ENCODE measurements at places on chromosomes 7 and 10.

DNA sequence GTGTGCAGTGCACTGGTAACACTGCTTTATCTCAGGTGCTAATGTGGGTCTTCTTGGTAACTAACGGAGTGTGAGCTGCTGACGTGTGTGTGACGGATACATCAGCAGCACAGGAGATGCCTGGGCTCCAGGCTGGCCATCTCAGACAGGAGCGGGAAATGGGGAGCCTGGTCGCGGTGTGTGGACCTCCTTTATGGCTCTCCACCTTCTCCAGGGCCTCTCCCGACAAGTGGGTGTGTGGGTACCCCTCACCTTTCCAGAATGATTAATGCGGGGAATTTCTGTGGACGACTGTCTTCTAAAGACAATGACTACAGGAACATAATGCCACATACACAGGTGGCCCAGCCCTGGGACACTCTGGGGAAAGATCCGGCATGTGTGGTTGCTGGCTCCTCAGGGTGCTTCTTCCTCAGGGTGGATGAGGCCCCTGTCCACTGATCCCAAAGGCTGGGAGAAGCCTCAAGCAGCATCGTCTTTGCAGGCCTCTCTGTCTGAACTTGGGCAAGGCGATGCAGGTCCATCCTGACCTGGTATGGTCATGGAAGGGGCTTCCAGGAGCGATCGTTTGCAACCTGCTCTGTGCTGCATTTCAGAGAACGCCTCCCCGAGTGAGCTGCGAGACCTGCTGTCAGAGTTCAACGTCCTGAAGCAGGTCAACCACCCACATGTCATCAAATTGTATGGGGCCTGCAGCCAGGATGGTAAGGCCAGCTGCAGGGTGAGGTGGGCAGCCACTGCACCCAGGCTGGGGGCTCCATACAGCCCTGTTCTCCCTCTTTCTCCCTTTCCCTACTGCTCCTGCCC, 20.3 kb upstream of the CSGALNACT2 start:
- peak; percentile 37 for DNase-seq

GRCh38 chr10:35723059-35723458, 81.0 kb upstream of the FZD8 start:
- no peak for DNase-seq

DNA sequence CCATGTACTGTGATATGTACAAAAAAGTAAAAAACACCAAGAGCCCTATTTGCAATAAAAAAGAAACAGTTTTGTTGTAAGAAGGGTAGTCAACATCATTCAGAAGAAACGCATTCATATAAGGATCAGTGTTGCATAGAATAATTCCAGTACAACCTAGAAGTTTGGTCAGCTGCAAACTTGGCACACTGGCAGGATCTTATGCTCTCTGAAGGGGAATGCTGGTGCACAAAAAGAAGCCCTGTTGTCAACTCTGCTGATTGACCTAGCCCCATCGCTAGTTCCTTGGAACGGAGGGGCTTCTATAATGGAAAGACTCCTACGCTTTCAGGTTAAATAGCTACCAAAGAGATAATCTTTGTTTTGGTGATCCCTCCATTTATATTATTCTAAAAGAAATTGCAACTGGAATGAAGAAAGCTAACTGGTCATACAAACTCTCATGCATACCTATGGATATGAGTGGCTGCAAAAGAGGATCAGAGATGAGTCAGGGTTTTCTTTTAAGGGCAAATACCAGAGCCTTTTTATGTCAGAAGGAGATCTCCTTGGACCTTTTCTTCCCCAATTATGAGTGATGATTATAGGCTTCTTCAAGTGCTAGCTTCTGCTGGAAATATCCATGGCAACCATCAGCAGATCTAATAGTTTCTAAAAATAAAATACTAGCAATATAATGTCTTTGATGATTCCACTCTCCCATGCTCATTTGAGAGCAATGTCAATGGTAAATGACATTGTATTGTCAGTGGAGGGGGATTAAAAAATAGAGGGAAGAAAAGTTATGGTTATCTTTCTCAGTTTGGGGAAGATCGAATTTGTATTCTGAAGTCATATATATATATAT, 312.4 kb upstream of the CACNA2D1 start:
- no peak for DNase-seq

- no peak for DNase-seq
These were observed 4.4 kb downstream of the UNCX start for GRCh38 chr7:1236831-1237701.

GRCh38 chr10:116775488-116776400, 33.4 kb upstream of the HSPA12A start:
- DNase-seq = no peak

DNA sequence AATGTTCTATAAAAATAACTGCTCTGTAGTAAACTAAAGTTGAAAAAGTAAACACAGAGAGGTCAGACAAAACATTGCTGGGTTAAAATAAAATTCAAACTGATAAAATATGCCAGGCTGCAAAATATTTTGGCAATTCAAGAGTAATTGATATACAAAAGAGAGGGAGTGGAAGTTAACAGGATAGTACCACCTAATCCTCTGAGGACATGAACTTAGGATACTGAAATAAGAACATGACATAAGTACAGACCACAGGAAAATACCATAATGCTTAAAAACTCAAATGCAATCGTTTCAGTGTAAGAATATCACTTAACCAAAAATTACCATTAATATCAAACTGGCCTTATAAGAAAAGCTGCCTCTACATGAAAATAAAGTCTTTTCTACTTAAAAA, 37.6 kb upstream of the GPR22 start:
- DNase-seq = no peak

DNA sequence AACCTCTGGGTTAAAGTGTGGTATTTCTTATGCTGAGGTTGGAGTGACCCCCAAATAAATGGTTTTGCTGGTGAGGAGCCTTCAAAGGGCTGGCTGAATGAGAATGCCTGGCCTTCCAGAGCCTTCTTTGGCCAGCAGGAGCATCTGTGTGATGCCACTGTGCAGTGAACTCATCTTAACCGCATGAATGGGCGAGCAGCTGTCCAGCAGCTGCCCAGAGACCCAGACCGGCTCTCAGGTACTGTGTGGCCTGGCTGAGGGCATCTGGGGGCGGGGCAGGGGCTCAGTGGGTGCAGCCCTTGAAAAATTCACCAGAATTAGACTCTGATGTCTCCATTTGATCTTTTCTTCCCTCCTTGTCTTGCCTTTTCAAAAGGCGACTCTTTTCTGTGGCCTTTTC, 59.0 kb downstream of the SYPL1 start:
- no peak for DNase-seq

DNA sequence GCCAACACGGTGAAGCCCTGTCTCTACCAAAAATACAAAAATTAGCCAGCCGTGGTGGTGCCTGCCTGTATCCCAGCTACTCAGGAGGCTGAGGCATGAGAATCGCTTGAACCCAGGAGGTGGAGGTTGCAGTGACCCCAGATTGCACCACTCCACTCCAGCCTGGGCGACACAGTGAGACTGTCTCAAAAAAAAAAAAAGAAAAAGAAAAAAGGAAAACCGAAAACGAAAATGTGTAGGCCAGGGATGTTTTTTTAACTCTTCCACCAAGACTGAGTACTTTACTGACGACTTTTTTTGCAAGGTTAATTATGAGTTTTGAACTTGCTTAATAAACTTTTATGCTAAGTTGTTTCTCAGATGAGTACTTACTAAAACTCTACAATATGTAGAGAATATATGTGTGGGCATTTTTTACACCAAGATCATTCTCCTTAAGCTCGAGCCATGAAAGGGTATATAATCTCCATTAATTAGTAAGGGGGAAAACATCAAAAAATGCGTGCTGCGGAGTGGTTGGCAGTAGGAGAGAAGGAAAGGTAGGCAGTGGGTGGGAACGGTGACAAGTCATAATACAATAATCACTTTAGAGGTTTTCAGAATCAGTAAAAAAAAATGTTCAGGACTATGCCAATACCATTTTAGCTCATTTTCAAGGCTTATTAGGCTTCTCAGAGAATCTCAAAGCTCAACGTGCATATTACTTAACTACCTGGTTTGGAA, 8.6 kb upstream of the ADRB1 start:
- DNase-seq = no peak

DNA sequence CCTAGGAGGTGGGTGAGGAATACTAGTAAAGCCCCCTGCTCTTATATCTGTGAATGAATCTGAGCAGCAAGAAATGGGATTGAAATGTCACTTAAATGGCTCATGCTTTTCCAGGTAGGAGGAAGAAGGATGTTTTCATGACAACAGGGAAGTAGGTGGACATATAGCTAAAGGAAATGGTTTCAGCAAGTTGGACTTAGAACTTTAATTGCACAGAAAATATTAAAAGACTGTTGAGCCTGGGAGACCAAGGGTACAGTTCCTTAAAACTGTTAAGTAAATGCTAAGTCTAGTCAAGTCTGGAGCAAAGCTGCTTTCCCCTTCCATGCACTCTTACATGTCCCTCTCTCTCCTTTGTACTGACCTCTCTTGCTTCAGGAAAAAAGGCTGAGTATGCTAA, 301.3 kb downstream of the HGF start:
- DNase-seq = no peak

- DNase-seq = no peak
These were observed 44.9 kb downstream of the MINDY4 start for GRCh38 chr7:30815951-30816644.

- no peak for DNase-seq
These were observed 3.0 kb downstream of the ZYX start for GRCh38 chr7:143384148-143384547.

- no peak for DNase-seq
These were observed 373.1 kb downstream of the THSD7A start for GRCh38 chr7:11458736-11459483.

- DNase-seq = no peak
These were observed 3.9 kb upstream of the NOBOX start for GRCh38 chr7:144407266-144407931.

DNA sequence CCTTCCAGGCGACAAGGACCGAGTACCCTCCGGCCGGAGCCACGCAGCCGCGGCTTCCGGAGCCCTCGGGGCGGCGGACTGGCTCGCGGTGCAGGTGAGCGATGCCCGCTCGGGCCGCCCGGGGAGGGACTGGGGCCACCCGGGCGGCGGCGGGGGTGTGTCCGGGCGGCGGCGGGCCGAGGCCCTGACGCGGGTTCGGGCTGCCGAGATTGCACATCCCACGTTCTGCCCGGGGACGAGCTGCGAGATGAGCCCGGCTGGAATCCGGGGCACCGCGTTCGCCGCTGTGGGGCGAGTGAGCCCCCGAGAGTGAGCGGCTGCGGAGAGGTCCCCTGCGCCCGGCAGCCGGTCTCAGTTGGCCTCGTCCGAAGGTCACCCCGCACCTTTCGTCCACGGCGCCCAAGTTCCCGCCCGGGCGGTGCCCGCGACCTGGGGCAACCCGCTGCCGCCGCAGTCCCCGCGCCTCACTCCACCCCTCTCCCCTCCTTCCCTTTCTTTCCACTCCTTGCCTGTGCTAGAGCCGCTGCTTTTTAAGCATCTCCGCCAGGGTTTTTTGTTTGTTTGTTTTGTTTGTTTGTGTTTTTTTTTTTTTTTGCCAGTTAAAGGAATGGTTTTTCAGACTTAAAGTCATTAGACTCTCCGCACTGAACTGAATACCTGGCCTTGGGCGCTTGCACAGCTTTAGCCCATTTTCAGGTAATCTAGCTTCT, 515 bp downstream of the RALA start:
- DNase-seq = peak; percentile 85

DNA sequence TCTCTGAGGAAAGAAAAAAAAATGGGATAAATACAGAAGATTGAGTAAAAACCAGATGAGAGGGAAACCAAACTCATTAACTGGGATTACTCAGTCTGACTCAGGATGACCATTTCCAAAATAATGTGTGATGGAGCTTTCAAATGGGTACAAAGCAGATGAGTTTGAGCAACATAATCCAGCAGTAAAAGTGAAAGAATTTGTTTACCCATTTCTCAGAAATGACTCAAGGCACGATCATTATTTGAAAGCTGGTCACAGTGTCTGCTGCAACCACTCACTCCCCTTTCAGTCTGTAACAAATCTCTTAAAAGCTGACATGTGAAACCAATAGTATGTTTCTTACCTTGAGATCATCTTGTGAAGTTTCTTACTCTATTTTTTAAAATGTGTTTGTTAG, 104.7 kb upstream of the KLF14 start:
- no peak for DNase-seq

GRCh38 chr7:97871659-97872024, 566 bp downstream of the ASNS start:
- DNase-seq = no peak

DNA sequence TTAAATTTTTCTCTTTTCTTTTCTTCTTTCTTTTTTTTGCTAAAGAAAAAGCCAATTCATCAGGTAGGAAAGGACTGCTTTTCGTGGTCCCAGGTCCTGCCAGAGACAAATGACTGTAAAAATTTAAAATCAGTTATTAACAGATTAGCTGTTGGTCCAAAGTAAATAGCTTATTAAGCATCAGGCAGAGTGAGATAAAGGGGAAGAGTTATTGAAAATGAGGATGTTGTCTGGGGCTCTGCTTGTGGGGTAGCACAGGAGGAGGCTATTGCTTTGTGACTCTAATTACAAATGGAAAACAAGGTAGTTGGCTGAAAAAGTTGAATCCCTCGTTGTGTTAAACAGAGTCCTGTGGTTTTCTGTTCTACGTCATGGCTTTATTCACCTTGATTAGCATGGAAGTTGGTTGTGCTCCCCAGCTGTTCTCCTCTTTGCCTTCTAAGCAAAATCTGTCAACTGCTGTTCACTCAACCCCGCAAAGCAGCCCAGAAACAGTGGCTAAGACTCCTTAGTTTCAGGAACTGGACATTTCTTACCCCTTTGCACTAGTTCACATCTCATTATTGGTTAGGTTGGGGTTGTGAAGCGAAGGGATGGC, 128.9 kb downstream of the SNX10 start:
- DNase-seq = no peak

- DNase-seq = no peak
These were observed 3.9 kb downstream of the MTERF1 start for GRCh38 chr7:91876391-91877133.

All from Peyer's patch (tissue), 4 donors.